CD8-positive, alpha-beta memory T cell (primary cell): ENCODE measurements at places on chromosomes 5 and 9.

GRCh38 chr5:161580621-161581020 lies 34.1 kb upstream of the GABRB2 start:
- no peak for DNase-seq

DNA sequence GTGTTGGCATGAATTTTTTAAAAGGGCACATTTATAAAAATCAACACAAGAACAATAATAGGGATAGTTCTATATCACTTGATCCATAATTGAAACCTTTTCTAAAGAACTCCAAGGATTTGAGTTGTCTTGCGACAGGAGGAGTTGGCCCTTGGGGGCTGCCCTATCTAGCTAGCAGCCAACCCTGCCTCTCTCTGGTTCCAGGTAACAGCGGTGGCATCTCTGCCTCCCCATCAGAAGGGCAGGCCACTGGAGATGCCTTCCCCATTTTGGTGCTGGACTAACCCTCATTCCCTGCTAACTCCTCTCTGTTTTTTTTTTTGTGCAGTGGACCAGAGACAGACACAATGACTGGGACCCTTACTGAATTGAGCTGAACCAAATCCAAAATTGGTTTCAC lies 393.0 kb downstream of the MED10 start:
- no peak for DNase-seq

DNA sequence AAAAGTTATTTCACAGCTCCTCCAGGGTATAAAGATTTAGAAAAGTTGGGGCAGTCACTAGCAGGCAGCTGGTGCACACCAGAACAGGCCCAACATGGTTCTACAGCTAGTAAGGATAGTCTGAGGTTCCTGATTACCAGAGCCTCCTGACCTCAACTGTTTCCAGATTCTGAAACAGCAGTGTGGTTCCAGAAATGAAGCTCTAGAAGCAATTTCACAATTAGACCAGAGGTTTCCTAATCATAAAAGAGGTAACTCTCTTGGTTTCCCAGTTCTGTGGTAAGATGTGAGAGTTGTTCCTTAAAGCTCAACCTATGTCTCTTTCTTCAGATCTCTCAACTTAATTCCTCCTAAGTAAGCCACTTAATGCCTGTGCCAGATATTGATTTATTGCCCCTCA lies 11.9 kb downstream of the AGTPBP1 start:
- DNase-seq: no peak

- no peak for DNase-seq
Observed at GRCh38 chr5:34496701-34497469, 159.2 kb upstream of the RAI14 start.

GRCh38 chr5:113034182-113034773 lies 57.7 kb downstream of the DCP2 start:
- DNase-seq: no peak

- no peak for DNase-seq
Observed at GRCh38 chr5:173707392-173707791, 90.9 kb upstream of the BOD1 start.
